ENCODE measurements at places on chromosomes 13 and 19.

GRCh38 chr19:36775768-36776167 is 3.2 kb upstream of the ZNF850 start:
- no peak for DNase-seq

- DNase-seq, result no peak
Observed at GRCh38 chr13:50577806-50578205, 265.7 kb downstream of the DLEU7 start.

DNA sequence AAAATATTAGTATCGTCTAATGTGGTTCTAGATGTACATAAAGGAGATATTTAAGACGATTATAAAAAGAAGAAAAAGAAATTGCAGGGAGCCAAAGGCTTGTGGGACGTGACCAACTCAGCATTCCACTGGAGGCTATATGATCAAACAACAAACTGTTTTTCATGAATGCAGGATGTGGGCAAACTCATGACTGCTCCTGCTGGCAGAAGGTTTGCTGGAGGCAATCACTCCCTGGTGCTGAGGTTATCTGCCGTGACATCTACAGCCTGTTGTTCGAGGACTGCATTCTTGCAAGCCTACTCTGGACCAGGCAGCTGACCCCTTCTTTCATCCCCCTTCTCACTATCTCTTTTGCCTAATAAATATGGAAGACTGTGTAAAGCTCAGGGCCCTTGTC is 518.1 kb downstream of the UQCRFS1 start:
- no peak for DNase-seq

DNA sequence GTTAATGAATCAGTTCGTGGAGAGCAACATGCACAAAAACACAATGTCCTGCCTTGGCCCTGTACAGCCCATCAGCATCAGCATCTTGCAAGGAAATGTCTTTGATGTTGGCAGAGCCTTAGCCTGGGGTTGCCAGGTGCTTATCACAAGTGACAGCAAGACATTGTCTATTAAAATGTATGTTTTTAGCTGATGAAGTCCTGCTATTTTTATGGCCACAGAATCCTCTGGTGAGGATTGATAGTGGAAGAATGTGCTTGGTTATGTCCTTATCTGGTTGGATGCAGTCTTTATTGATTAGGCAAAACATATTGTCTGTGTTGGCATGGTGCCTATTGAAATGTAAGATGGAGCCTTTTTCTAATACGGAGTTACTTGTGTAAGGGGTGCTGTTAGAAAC is 1427.0 kb upstream of the MIR17HG start:
- no peak for DNase-seq

DNA sequence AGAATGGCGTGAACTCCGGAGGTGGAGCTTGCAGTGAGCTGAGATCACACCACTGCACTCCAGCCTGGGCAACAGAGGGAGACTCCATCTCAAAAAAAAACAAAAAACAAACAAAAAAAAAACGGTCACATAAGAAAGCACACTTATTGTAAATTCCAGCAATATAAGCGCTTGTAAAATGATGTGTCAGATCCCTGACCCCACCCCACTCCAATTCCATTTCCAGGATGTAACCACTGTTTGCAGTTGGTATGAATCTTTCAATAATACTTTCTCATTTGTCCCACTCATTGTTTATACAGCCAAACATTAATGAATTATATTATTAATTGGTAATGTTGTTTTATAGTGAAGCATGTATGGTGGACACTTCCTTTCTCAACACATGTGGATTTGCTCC is 15.9 kb upstream of the CEACAM1 start:
- DNase-seq, result no peak

DNA sequence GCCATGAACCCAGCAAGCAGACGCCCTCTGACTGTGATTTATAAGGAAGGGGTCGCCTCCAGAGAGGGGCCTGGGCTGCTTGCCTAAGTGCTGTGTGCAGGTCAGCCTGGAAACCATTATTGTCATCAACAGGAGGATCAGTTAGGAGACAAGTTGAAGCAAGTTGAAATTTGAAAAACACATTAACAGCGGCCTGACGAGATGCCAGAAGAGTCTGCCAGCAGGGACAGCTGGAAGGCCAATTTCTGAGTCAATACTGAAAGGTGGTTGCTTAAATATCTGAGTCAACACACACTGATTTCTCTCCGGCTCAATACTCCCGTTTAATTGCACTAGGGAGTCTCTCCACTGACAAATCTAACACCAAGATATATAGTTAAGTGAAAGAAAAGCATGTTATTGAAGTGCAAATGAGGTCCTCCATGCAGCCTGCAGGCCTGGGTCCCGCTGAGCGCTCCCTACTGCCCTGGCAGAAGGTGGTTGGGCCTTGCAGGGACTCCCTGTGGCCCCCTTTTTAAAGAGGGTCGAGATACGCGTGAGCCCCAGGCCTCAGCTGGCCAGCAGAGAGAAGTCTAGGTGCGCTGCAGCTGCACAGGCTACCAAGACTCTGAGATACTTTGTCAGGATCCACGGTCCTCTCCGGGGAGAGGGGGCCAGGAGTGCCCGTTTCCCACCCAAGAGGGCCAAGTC is 91.1 kb downstream of the RNASEH2B start:
- DNase-seq, result no peak

DNA sequence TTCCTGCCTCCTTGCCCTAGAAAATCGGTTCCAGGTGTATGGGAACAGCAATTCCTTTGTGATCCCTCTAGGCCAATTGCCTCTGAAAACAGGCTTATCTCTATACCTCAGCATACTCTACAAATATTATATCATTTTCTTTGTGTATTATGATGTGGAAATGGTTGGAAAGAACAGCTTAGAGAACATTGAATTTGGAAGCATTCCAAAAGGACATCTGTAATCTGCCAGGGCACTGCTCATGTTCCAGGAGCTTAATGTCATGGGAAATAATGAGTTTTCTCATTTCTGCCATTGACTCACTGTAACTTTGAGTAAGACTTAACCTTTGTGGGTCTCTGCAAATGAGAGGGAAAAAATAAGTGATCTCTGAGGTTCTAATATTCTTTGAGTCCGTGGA is 147.3 kb downstream of the UFM1 start:
- DNase-seq, result no peak

DNA sequence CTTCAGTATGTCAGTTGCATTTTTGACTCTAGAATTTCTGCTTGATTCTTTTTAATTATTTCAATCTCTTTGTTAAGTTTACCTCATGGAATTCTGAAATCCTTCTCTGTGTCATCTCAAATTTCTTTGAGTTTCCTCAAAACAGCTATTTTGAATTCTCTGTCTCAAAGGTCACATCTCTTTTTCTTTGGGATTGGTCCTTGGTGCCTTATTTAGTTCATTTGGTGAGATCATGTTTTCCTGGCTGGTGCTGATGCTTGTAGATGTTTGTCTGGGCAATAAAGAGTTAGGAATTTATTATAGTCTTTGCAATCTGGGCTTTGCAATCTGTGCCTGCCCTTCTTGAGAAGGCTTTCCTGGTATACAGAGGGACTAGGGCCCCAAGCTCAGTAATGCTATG is 18.5 kb upstream of the KBTBD7 start:
- no peak for DNase-seq

DNA sequence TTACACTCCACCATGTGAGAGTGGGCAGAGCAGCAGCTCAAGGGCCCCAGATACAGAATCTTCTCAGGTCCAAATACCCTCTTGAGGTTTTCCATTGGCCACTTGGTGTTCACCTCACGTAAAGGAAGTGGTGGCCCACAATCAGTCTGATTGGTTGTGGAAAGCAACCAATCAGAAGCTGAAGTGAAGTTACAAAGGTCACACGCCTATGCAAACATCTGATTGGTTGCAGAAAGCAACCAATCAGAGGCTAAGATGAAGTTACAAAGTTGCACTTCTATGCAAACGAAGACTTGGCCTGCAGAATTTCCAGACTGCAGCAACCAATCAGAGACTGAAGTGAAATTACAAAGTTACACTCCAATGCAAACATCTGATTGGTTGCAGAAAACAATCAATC is 14.3 kb upstream of the TM9SF2 start:
- no peak for DNase-seq

GRCh38 chr13:112619730-112620631 is 32.0 kb upstream of the TUBGCP3 start:
- no peak for DNase-seq

DNA sequence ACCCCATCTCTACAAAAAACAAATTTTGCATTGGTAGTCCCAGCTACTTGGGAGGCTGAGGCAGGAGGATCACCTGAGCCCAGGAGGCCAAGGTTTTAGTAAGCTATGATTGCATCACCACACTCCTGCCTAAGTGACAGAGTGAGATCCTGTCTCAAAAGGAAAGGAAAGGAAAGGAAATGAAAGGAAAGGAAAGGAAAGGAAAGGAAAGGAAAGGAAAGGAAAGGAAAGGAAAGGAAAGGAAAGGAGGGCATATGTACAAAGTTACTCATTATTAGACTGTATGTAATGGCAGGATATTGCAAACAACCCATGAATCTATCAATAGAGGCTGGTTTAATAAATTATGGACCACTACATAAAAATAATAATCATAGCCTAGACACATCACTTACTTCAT is 40.8 kb upstream of the CACNA1A start:
- DNase-seq, result no peak

DNA sequence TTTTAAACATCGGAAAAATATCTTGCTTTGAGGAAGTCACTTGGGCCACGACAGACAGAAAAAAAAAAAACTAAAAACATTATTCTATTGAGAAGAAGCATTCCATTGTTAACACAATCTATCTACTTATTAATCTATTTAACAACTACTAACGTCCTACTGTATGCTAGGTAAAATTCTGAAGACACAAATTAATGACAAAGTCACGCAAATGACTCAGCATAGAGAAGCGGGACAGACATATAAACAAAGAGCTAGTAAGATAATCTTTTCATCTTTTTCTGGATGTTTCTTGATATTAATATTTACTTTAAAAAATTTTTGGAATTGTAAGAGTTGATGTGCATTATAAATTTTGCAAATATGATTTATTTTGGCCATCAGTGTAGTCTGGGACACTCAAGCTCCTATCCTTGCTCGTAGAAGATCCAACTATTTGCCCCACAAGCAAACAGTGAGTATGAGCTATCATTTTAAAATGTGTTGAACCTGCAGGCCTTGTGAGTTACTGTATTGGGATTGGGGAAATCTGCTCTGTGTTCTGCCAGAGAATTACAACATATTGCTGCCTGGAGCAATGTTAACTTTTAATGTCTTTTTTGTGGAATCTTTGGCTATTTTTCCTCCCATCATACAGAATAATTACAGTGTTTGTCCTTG is 109.1 kb downstream of the PCDH9 start:
- no peak for DNase-seq

DNA sequence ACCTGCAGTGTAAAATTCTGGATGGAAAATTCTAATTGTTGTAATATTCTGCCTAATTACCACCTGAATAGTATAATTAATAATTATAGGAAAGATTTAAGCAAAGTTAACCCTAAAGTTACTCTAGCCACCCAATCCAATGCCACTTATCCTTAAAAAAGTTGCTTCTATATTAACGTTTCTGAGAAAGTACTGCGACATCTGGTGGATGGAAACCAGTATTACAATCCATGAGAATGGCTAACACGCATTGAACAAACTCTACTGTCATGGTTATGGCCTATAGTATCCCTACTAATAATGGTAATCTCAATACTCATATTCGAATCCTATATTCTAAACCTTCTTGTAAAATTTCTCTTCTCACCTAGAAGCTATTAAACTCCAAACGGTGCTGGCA is 1551.8 kb downstream of the SLITRK1 start:
- no peak for DNase-seq
